ENCODE measurements at places on chromosomes 3 and 15.

DNA sequence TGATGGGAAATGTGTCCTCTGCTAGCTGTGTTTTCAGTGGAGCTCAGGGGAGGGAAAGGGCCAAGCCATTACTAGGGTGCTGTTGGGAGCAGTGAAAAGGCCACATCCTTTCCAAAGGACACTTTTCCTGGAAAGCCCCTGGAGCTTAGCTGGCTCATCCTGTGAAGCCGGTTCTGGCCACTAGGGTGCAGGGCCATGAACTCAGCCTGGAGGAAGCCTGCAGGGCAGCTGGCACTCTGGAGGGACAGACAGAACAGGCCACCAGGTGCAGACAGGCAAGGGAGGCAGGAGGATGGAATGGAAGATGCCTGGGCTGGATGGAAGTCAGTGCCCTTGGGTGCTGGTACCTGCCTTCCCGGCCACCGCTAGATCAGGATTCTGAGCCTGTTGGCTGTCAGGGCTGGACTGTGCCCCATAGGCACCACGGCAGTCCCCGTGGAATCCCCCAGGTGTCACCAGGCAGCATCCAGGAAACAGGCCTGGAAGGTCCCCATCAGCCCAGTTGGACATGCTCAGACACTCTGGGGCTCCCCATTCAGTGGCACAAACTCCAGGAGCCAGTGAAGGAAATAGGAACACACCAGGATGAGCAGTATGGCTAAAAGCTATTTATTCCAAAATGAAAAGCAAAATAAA lies 76.2 kb upstream of the C2CD4B start:
- H3K4me1 ChIP-seq: no peaks in the 10 kb centered on the region
- no peak for ATAC-seq
- no peak overlapping the region for H3K27ac ChIP-seq
- H3K36me3 ChIP-seq: no peaks in the 10 kb centered on the region
- H3K4me3 ChIP-seq: no peak overlapping the region
- peaks cover 7% of the 10 kb centered on the region for H3K27me3 ChIP-seq

- peaks cover 30% of the 10 kb centered on the region for H3K4me1 ChIP-seq
- H3K27ac ChIP-seq: peak overlapping the region; percentile 87
- H3K36me3 ChIP-seq: peaks cover 67% of the 10 kb centered on the region
- no peaks in the 10 kb centered on the region for H3K27me3 ChIP-seq
Observed at GRCh38 chr15:70096215-70097062, 1.3 kb downstream of the TLE3 start.

DNA sequence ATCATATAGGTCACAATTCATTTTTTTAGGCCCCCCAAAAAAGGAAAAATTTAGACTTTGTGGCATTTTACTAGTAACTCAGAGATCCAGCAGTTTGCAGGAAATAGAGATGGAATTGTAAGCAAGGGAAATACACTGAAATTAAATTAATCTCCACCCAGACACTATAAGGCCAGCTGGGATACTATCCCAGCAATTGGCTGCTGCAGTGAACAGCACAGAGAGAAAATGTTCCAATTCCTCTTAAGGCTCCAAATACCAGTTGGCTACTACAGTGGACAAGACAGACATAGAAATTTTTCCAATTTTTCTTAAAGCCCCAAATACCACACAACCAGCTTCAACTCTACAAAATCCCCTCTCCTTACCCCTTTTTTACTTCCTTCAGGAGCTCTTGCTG lies 78.9 kb downstream of the ULK4 start:
- no peak overlapping the region for H3K4me3 ChIP-seq
- no peaks in the 10 kb centered on the region for H3K4me1 ChIP-seq
- H3K36me3 ChIP-seq: no peaks in the 10 kb centered on the region
- no peak overlapping the region for H3K27ac ChIP-seq
- no peaks in the 10 kb centered on the region for H3K27me3 ChIP-seq

DNA sequence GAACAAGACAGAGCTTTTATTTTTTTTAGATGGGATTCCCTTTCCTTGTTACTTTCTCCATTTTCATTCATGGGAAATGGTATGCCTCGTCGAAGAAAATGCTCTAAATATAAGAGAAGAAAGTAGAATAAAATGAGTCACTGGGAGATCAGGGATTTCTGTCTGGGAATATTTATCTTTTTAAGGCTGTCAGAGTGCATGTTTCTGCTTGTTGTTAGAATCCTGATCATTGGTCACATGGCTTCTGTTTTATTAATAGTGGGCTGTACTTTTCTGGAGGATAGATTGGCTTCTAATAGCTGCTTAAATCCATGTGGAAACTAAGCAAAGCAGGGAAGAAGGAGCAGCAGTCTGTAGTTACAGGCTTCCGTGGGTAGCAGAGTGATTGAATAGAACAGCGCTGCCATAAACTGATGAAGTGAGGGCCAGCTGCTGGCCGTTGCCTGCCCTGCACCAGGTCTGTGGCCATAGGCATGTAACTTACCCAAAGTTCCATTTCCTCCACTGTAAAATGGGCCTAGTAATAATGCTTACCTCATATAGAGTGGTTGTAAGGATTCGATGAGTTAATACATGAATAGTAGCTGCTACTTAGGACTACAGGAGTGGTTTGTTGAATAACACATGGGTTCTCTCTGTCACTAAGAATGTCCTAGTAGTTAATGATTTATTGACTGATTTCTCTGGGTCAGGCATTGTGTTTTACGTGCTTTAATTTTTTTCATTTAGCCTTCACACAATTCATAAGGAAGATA lies 289.9 kb downstream of the SATB1 start:
- H3K36me3 ChIP-seq: no peaks in the 10 kb centered on the region
- no peaks in the 10 kb centered on the region for H3K4me1 ChIP-seq
- no peak overlapping the region for H3K4me3 ChIP-seq
- H3K27ac ChIP-seq: no peak overlapping the region
- ATAC-seq: no peak

- H3K4me1 ChIP-seq: no peaks in the 10 kb centered on the region
- no peaks in the 10 kb centered on the region for H3K36me3 ChIP-seq
- no peak overlapping the region for H3K4me3 ChIP-seq
- no peak overlapping the region for H3K27ac ChIP-seq
- no peak for ATAC-seq
Observed at GRCh38 chr15:82091636-82092140, 45.9 kb upstream of the MEX3B start.

DNA sequence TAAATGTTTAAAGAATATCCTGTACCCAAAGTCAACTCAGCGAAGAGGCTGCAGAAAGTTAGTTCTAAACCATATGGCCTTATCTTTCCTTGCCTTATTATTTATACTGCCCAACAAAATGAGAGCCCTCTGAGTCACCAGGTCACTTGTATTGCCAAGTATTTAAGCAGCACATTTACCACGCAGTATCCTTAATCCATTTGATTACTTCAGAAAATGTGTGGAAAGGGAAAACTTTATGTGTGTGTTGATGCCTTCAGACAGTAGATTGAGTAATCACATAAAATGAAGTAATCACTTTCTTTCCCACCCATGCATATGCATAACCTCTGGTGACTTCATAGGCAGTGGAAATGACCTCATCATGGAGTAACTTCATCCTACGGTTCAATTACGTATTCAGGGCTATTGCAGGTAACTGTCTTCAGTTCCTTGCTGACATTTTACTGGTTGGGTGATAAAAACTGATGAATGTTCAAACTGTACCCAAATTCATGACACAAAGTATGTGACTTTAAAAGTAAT lies 7.5 kb upstream of the CADPS start:
- no peaks in the 10 kb centered on the region for H3K27me3 ChIP-seq
- H3K4me1 ChIP-seq: no peaks in the 10 kb centered on the region
- ATAC-seq: no peak
- H3K27ac ChIP-seq: no peak overlapping the region
- H3K4me3 ChIP-seq: no peak overlapping the region

DNA sequence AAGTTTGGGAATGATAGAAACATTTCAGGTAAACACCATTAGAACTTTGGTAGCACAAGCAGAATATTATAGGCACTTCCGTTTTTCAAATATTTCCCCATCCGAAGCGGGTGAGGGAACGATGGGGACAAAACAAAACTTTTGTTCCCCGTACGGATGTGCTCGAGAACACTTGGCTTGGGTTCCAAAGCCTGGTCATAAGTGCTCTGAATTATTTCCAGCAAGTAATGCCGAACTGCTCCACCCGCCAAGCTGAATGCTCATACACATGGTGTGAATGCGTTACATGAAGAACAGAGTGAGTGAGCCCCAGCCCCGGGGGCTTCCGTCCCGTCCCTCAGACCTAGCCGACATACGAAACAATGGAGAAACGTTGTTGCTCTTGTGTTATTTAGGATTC lies 438.2 kb upstream of the ARRDC4 start:
- no peak overlapping the region for H3K27ac ChIP-seq
- no peaks in the 10 kb centered on the region for H3K36me3 ChIP-seq
- H3K27me3 ChIP-seq: no peaks in the 10 kb centered on the region
- no peak overlapping the region for H3K4me3 ChIP-seq

- H3K27ac ChIP-seq: no peak overlapping the region
- H3K36me3 ChIP-seq: no peaks in the 10 kb centered on the region
- ATAC-seq: peak; percentile 49
- peaks cover 12% of the 10 kb centered on the region for H3K27me3 ChIP-seq
- no peaks in the 10 kb centered on the region for H3K4me1 ChIP-seq
- H3K4me3 ChIP-seq: no peak overlapping the region
Observed at GRCh38 chr3:18919158-18919557, 229.2 kb upstream of the KCNH8 start.

- H3K4me3 ChIP-seq: no peak overlapping the region
- peaks cover 6% of the 10 kb centered on the region for H3K36me3 ChIP-seq
- H3K27me3 ChIP-seq: no peaks in the 10 kb centered on the region
- peaks cover 7% of the 10 kb centered on the region for H3K4me1 ChIP-seq
- no peak for ATAC-seq
Observed at GRCh38 chr3:128374746-128375445, 91.8 kb downstream of the DNAJB8 start.

DNA sequence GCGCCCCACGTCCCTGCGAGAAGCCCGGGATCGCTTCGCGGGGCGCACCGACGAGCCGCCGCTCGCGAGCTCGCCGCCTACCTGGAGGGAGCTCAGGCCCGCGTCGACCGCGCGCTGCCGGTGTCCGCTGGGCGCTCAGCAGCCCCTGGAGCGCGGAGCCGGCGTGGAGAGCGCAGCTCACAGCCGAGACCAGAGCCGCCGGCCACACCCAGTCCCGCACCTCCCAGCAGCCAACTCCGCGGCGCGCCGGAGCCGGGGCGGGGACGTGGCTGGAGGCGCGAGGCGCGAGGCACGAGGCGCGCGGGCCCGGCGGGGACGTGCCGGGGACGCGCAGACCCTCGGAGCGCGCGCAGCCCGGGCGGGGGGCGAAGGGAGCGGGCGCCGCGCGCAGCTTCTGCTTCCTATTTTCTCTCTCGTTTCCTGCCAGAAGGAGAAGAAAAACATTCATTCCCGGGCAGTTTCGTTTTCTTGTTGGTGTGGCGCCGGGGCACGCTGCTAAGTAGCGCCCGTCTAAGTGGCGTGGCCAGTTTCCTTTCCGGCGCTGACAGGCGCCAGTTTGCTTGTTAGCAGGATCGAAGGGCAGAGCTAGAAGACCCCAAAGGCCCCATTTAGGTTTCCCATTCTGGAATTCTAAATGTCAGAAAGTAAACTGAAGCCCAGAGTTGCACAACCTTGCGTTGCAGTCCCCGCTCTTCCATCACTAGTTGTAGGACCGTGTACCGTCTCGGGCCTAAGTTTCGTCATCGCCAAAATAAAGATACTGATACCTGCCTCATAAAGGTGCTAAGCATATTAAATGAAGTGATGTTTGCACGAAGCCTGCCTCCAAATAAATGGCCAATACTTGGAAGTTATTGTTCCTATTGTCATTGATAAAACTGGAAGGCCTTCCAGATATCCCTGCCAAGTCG lies at the start of gene GNB4:
Gene GNB4, minus strand, starts transcription at position 206 of the 911 bp plus-strand sequence. CDS start 25,270 bp downstream, outside the sequence.
- peak; percentile 78 for ATAC-seq
- H3K4me1 ChIP-seq: peaks cover 6% of the 10 kb centered on the region
- H3K27me3 ChIP-seq: peaks cover 60% of the 10 kb centered on the region
- no peaks in the 10 kb centered on the region for H3K36me3 ChIP-seq
- no peak within 1 kb of the TSS for H3K27ac ChIP-seq

DNA sequence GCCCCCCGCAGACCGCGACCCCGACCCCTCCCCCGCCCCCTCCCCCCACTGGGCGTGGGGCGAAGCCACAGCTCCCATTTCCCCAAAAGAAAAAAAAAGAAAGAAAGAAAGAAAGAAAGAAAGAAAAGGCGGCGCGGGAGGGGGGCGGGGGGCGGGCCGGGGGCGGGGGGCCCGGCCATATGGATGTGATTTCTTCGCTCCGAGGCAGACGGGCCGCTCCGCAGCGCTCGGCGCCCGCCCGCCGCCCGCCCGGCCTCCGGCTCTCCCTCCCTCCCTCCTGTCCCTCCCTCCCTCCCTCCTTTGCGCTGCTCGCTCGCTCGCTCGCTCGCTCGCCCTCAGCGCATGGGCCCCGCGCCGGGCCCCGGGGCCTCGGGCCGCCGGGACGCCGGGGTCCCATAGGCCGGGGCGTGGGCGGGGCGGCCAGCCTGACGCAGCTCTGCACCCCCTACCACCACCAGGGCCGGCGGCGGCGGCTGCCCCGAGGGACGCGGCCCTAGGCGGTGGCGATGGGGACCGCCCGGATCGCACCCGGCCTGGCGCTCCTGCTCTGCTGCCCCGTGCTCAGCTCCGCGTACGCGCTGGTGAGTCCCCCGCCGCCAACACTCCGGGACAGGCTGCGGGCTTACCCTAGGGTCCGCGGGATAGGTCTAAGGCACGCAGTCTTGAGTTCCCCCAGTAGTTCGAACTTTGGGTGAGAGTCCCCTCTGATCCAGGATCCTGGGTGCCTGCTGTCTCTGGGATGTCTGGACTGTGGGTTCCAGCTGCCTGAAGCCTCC lies 5.7 kb downstream of the PTH1R start:
- peaks cover 6% of the 10 kb centered on the region for H3K36me3 ChIP-seq
- ATAC-seq: peak; percentile 46
- H3K27ac ChIP-seq: no peak overlapping the region
- H3K4me3 ChIP-seq: peak overlapping the region; percentile 48

DNA sequence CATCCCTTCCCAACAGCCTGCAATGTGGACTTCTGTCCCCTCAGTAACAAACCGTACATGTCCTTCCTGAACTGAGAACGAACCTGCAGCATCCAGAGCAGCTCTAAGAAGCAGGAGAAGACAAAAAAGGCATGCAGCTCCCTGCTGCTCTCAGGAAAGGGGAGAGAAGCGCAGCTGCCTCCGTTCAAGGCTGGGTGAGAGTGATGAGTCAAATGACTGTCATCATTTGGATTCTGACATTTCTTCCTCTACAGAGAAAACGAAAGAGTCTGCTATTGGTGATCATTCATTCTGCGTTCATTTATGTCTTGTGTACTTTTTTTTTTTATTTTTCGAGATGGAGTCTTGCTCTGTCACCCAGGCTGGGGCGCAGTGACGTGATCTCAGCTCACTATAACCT lies 677.8 kb downstream of the FHIT start:
- ATAC-seq: no peak
- no peaks in the 10 kb centered on the region for H3K27me3 ChIP-seq
- no peaks in the 10 kb centered on the region for H3K4me1 ChIP-seq
- H3K36me3 ChIP-seq: no peaks in the 10 kb centered on the region
- H3K4me3 ChIP-seq: no peak overlapping the region
- no peak overlapping the region for H3K27ac ChIP-seq

- H3K27ac ChIP-seq: no peak overlapping the region
- H3K36me3 ChIP-seq: no peaks in the 10 kb centered on the region
- H3K27me3 ChIP-seq: no peaks in the 10 kb centered on the region
- H3K4me3 ChIP-seq: no peak overlapping the region
- H3K4me1 ChIP-seq: no peaks in the 10 kb centered on the region
Observed at GRCh38 chr3:62604298-62604697, 230.9 kb upstream of the FEZF2 start.

Data from activated T-helper 17 cell treated with anti-CD3 and anti-CD28 coated beads, Interleukin-2, amount 50 U/mL, for 72 hours (primary cell).